Osteoblast (primary cell): ENCODE measurements at places on chromosomes 6 and 20. TPM values are rescaled to one million over a fixed set of nuclear protein-coding genes. Genes with fewer than 3 reads are reported as not detected.

DNA sequence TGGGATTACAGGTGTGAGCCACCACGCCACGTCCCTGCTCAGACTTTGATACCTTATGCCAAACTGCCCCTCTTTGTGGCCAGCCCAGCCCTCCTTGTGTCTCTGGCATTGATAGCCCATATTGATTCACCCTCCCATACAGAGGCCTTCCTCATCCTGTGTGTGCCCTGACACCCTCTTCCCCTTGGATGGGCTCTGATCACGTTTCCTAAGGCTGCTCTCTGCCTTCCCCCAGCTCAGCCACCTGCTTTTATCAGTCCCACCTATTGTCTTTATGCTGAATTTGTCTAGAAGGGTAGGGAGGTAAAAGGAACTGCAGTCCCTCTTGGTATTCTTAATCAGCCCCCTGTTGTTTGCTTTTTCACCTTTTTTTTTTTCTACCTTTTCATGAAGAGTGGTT is 95.9 kb downstream of the CDKAL1 start:
- no peak for DNase-seq

GRCh38 chr6:162147281-162147680 is 580.3 kb downstream of the PRKN start:
- DNase-seq, result no peak

DNA sequence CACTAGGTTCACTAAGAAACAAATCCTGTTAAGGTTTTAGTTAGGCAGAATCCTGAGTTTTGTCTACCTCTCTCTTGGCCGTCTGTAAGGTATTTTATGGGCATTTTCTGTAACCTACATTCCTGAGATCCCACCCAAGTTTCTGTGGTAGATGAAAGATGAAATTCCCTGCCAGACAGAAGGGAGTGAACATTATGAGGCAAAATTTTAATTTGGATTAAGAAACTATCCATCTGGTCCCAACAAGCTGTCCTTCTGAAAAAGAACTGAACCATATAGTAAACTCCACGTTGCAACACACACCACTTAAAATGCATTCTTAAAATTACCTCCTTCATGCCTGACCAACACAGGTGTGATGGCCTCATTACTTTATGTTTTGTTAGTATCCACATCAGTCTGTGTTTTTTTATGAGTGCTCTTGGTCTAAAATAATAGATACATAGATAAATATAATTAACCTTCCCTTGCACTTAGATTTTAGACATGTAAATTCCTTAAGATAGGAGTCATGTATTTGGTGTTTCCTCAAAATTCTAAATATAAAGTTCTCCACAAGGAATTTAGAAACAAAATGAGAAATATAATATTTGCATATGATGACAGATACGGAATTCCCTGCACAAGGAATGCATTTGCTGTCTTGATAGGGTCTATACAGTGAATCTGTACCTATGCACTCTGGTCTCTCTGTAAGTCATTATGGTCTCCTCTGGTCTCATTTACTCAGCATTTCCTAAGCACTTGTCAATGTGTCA is 86.5 kb downstream of the CHD6 start:
- no peak for DNase-seq

Gene TNNC2
- total RNA-seq, result 0.29 and 0.36 TPM in 2 replicates

GRCh38 chr20:48875914-48876240 is 45.6 kb upstream of the ARFGEF2 start:
- DNase-seq, result peak; percentile 89

Gene SMOC2
- 0.36 and 10.6 TPM in 2 replicates for total RNA-seq

DNA sequence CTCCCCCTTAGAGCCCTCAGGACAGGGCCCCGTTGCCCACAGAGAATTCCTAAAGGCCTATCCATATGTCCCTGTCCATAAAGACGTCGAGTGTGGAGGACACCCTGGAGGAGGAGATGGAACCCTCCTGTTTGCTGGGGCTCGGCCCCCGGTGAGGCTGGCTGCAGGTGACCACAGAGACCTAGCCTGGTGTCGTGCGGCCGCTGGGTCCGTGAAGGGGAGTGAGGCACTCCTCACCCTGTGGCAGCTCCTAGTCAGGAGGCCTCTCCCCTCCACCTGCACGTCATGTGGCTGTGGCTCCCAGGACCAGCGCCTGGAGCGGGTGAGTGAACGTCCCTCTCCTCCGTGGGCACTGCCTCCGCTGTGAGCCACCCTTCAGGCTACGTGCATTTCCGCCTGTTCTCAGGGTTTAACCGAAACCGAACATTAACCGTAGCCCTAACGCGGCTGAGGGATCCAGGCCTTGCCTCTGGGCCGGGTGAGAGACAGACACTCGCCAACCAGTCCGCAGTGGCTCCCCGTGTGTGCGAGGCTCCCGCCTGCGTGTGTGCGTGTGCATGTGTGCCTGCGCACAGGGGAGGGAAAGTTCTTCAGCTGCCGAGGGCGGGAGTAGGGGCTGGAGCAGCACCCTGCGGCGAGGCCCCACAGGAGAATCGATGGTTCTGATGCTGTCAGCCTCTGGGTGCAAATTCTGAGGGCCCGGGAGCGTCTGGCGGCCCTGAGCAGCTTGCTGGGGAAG is 5.9 kb upstream of the TCEA2 start:
- no peak for DNase-seq

GRCh38 chr20:7792150-7792869 is 147.9 kb downstream of the HAO1 start:
- DNase-seq, result no peak

GRCh38 chr6:136696238-136696637 is 96.0 kb downstream of the MAP3K5 start:
- no peak for DNase-seq
